ENCODE measurements at places on chromosomes 6 and 20. TPM values are rescaled to one million over a fixed set of nuclear protein-coding genes. Genes with fewer than 3 reads are reported as not detected.

GRCh38 chr6:7899101-7899888 is 11.3 kb downstream of the TXNDC5 start:
- H3K27me3 ChIP-seq = no peaks in the 10 kb centered on the region
- no peak overlapping the region for H3K4me3 ChIP-seq
- H3K4me1 ChIP-seq = no peaks in the 10 kb centered on the region
- no peak for DNase-seq
- peaks cover 95% of the 10 kb centered on the region for H3K36me3 ChIP-seq
- H3K27ac ChIP-seq = no peak overlapping the region

DNA sequence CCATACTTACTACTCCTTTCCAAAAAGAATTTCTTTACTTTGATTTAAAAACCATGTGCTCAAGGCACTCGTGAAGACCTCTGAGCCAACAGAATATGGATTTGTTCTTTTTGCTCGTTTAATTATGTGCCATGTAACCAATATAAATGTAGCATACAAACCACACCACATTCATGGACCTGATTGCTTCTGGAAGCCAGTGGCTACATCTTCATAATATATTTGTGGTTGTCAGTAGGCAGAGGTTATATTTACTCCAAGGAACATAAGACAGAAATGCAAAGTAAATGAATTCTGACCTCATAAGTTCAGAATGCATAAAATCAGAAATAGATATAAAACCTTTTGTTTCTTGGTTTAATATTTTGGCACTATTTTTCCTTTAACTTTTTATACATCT is 373.0 kb downstream of the HDGFL1 start:
- no peak overlapping the region for H3K27ac ChIP-seq
- no peaks in the 10 kb centered on the region for H3K27me3 ChIP-seq
- peaks cover 5% of the 10 kb centered on the region for H3K4me1 ChIP-seq
- no peaks in the 10 kb centered on the region for H3K36me3 ChIP-seq
- no peak for DNase-seq
- no peak overlapping the region for H3K4me3 ChIP-seq

- H3K27me3 ChIP-seq = peaks cover 10% of the 10 kb centered on the region
- H3K4me1 ChIP-seq = no peaks in the 10 kb centered on the region
- no peaks in the 10 kb centered on the region for H3K36me3 ChIP-seq
- DNase-seq = no peak
Measured at GRCh38 chr6:70879496-70879895, 77.4 kb downstream of the B3GAT2 start.

- no peaks in the 10 kb centered on the region for H3K4me1 ChIP-seq
- H3K4me3 ChIP-seq = no peak overlapping the region
- H3K36me3 ChIP-seq = no peaks in the 10 kb centered on the region
- DNase-seq = no peak
- H3K27ac ChIP-seq = no peak overlapping the region
Measured at GRCh38 chr20:15333170-15333569, 995.8 kb upstream of the FLRT3 start.

- no peaks in the 10 kb centered on the region for H3K27me3 ChIP-seq
- H3K27ac ChIP-seq = peak overlapping the region; percentile 10
- DNase-seq = no peak
- no peaks in the 10 kb centered on the region for H3K4me1 ChIP-seq
Measured at GRCh38 chr6:7195339-7196018, 87.7 kb downstream of the RREB1 start.

DNA sequence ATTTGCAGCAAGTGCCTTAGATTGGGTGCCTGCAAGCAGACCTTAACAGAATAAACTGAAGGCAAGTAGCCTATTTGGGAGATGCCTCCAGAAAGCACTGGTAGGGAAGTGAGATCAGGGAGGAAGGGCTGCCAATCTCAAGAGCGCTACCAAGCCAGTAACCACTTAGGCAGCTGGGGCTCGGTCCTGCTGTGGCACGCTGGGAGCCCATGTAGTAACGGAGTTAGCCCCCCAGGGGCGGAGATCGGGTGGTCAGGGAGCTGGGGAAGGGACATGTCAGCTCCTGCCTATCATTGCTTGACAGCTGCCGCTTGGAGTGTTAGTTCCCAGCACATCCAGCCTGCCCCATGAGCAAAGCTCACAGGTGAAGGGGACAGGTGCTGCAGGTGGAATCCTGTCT is 127.0 kb downstream of the CEBPB start:
- no peak overlapping the region for H3K27ac ChIP-seq
- H3K4me3 ChIP-seq = no peak overlapping the region
- peaks cover 32% of the 10 kb centered on the region for H3K4me1 ChIP-seq

- no peaks in the 10 kb centered on the region for H3K36me3 ChIP-seq
- no peaks in the 10 kb centered on the region for H3K27me3 ChIP-seq
- DNase-seq = no peak
- no peaks in the 10 kb centered on the region for H3K4me1 ChIP-seq
Measured at GRCh38 chr6:11337306-11337705, 104.8 kb upstream of the NEDD9 start.

DNA sequence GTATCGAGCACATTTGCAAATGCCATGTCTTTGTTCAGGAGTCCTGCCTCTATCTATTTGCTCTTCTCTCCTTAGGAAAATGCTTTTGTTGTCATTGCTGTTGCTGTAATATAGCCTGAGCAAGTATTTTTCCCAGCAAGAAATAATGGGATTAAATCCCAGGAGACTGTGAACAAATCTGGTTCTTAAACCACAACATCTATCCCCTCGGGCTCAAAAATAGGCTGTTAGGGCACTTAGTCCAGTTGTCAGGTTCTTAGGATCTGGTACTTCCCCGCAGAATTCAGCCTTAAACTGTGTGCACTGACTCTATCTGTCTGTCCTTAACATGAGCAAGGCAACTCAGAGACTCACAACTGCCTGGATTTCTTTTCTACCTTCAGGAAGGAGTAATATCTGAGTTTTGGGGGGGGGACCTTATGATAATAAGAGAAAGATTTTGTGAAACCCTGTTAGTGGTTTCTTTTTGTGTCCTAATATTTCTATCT is 437.5 kb downstream of the HTR1B start:
- H3K36me3 ChIP-seq = no peaks in the 10 kb centered on the region
- no peak overlapping the region for H3K4me3 ChIP-seq
- H3K27ac ChIP-seq = no peak overlapping the region
- no peak for DNase-seq
- no peaks in the 10 kb centered on the region for H3K4me1 ChIP-seq

The CDH26 gene
- total RNA-seq = under 0.01 TPM
